Right lobe of liver (tissue), 6 donors: ENCODE measurements at places on chromosomes 7 and 10.
A peak's percentile ranks its signal among the peaks of the same experiment; 100 is the strongest.

DNA sequence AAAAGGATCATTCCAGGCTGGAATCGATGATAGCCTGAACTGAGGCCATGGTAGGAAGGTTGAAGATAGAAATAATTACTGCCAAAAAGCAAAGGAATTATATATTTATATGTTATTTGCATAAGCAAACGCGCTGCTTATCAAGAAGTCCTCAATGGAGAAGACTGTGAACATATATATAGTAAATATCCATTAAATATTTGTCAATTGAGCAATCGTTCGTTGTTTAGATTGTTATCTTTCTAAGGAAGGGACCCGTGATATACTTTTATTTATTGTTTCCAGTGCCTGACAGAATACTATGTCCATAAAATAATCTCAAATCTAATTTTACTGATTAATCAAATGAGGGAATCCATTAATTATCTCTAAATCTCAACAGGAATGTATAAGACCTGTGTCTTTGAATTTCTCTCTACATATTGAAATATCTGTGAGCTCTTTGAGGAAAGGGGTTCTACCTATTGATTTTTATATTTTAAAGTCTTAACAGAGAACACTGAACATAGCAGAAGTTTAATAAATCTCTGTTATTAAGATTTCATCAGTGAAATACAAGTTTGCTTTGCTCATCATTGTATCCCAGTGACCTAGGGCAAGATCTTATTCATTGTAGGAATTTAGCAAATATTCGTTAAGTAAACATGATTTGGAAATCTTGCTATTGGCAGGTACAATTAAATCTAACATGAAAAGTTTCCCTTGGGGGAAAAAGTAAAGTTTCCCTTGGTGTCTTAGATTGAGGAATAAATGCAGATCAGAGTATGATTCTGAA lies 12.0 kb upstream of the HERC4 start:
- DNase-seq: no peak

DNA sequence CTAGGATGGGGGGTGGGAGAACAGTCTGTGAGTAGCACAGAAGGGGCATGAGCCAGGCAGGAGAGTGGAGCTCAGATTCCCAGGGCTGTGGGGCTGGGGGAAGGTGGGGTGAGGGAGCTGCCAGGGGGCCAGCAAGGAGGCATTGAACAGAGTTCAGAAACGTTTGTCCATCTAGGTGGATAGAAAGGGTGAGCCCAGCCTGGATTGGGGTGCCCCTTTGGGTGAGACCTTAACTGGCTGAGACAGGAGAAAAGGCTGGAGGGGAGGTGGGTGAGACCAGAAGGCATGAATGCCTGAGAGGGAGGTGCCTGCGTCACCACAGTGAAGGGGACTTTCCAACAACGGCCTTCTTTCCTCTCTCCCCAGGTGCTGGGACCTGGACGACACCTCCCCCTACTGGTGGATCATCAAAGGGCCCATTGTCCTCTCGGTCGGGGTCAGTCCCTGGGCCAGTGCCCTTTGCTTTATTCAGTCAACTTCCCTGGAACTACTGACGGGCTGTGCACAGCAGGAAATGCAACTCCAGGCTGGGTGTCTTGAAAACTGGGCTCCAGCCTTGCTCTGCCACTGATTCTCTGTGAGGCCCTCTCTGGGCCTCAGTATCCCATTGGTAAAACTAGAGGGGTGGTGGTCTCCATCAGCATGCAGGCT lies 11.0 kb downstream of the GHRHR start:
- peak; percentile 73 for DNase-seq

- no peak for DNase-seq
These were observed 38.2 kb downstream of the CALML5 start for GRCh38 chr10:5461203-5461588.

DNA sequence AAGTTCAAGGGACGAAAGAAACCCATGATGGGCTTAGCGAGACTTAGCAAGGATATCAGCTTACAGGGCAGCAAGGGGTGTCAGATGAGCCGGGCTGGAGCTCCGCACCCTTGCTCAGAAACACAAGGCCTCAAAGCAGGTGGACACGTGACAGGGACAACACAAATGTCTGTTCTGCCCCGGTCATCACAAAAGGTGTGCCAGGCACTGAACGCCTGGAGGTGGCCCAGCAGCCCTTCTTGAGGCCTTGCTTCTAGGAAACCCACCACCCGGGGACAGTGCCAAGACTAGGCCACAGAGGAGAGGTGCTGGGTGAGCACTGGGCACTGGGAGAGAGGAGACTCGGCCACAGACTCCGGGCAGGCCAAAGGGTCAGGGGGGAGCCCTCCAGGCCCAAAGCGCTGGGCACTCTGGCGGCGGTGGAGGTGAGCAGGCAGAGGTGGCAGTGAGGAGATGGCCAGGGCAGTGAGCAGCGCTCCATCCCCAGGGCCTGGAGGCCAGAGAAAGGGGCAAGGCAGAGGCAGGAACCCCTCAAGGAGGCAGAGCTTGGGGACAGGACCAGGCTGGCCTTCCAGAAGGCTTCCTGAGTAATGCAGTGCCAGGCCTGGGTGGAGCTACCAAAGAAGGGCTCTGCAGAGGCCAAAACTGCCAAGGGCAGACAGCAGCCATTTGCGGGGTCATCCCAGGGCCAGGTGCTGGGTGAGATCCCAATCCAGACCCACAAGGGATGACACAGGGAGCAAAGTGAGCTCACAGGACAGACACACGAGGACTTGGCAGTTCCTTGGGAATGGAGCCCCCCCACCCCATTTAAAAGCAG lies 22.7 kb downstream of the EBF3 start:
- no peak for DNase-seq

GRCh38 chr10:47339759-47340607 lies 8.2 kb upstream of the RBP3 start:
- no peak for DNase-seq

DNA sequence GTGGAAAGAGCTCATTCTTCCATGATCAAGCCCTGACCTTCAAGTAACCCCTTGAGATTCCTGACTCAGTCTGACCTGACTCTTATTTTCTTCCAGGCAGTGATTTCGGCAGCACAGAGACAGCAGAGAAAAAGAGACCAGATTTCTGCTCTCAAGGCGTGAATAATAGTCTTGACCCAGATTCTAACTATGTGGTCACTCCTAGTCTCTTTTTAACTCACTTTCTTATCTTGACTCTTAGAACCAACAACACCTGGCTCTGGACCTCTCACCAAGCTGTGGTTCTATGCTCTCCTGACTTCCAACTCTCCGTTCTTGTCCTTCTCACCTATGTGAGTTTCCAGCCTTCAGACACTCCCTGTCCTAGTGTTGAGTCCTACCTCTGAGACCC lies 36.9 kb upstream of the KDM7A start:
- no peak for DNase-seq

DNA sequence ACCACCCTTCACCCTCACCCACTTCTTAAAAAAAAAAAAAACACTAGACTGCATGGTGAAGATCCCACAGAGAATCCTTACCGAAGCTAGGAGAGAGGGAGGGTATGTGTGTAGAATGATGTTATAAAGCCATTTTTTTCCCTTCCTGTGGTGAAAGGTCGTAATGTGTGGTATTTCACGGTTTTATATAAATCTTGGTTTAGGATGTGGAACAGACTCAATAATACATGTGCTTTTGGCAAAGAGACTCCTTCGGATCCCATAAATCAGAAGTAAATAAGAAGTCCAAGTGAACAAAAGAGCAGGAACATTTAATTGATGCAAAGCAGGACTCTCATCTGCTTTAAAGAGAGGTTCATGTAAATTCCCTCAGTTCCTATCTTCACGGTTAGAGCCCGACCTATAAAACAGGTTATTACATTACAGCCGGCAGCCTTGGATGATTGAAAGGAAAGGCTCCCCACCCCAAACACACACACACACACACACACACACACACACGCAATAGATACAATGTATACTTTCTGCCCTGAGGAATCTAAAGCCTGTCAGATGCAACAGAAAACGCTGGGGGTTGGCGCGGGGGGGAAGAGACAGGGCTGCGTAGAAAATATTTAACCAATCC lies 8.8 kb downstream of the DLX5 start:
- no peak for DNase-seq

DNA sequence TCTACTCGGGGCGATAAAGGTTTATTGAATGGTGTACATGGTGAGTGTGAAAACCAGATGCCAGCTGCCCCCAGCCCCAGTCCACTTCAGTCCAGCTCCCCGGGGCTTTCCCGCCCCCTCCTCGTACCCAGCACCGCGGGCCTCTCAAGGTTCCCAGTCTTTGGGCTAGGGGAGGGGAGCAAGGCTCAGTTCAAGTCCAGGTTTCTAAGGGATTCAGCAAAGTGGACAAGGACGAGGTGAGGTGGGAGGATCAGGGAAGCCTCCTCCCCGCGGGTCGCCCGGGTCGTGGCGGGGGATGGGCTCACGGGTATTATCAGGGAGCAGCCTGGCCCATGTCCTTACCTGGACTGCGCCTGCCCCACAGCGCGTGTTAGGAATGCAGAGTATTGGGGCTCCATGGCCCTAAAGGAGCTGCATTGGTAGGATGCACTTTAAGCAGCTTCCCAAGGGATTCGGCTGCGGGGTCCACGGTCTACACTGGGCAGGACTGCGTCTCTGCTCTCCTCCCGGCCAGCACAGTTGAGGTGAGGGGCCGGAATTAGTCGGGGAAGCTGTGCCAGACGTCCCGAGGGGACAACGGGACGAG lies 541 bp upstream of the PFKFB3 start:
- no peak for DNase-seq

DNA sequence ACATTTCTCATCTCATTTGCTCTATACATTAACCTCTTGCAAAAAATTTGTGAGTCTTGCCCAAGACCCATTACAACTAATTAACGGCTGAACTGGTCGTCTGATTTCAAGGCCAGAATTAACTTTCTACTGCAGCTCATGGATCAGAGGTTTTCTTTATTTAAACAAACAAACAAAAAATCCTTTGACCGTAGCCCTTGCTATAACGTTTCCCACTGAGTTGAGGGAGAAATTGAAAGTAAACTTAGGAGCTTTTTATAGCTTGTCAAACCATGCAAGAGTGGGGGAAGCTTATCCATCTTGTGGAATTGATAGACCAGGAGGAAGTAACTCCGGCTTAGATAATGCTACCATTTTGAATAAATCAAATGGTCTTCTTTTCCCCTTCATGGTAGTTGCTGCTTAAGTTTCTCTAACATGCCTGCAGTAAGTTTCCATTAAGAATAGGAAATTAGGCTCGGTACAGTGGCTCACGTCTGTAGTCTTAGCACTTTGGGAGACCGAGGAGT lies 3.3 kb downstream of the SRGN start:
- DNase-seq: no peak

GRCh38 chr10:55329796-55330195 lies 528.8 kb upstream of the PCDH15 start:
- no peak for DNase-seq

DNA sequence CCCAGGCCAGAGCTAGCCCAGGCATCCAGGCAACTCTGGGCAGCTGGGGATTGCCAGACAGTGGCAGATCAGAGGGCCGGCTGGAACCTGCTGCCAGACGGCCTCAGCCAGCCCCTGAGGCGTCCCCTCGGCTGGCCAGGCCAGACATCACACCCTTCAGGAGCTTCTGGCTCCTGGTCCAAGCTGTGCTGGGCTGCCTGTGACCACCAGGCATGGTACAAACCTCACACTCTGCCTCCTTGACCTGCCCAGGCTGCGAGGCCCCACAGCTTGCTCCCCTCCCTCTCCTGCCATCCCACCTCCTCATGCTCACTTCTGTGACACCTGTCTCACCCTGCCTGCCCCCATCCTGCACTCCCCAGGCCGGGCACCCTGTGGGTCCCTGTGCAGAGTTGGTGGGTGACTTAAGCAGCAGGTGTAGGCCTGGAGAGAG lies 5.7 kb downstream of the DEPP1 start:
- DNase-seq: no peak

DNA sequence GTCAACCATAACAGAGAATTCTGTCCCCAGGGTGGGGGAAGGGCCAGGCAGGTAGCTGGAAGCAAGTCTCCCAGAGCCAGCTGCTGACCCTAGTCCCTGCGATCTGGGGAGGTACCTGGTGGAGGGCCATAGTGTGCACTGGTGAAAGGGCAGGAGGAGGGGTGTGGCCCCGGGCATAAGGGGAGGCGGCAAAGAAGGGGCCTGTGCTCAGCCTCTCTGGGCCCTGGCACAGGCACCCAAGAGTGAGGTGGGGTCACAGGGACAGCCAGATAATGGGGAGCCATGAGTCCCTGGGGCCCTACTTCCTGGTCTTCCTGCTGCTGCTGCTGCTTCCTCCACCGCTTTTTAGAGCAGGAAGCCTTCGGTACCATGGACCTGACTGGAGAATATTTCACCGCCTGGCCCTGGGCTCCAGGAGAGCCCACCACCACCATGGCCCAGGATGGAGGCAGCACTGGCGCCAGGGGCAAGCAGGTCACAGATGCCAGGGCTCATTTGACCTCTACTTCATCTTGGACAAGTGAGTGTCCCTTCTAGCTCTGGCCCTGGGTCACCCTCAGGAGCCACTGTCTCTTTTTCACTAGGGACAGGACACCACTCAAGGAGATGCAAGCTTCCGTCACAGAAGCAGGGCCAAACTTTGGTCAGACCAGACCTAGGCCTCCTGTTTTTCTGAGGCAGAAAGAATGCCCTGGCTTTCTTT lies at the start of gene ANTXRL:
TSS of gene ANTXRL (plus strand) at position 7 of the 703 bp plus-strand sequence. CDS start at position 273, 266 bp downstream.
- DNase-seq: no peak

DNA sequence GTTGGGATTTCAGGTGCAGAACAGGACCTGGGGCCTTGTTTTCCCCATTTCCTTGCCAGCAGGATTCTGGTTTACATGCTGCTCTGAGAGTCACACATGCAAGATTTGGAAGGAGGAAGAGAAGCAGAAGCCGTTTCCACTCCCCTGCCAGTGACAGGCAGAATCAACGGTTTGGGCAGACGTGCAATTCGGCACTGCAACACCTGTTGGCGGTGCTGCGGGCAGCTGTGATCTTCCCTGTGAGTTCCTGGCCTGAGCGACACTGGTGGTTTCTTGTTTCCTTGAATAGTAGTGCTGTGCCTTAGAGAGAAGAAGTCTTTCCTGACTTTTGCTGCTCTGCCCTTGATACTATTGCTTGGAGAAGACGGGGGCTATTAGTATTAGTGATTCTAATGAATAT lies 1126.2 kb downstream of the TYW1 start:
- DNase-seq: no peak

GRCh38 chr7:105876091-105876963 lies at the start of gene ATXN7L1:
TSS of gene ATXN7L1 (minus strand) at chr7:105876599. CDS start at chr7:105876558, 41 bp downstream.
- DNase-seq: peak; percentile 95

DNA sequence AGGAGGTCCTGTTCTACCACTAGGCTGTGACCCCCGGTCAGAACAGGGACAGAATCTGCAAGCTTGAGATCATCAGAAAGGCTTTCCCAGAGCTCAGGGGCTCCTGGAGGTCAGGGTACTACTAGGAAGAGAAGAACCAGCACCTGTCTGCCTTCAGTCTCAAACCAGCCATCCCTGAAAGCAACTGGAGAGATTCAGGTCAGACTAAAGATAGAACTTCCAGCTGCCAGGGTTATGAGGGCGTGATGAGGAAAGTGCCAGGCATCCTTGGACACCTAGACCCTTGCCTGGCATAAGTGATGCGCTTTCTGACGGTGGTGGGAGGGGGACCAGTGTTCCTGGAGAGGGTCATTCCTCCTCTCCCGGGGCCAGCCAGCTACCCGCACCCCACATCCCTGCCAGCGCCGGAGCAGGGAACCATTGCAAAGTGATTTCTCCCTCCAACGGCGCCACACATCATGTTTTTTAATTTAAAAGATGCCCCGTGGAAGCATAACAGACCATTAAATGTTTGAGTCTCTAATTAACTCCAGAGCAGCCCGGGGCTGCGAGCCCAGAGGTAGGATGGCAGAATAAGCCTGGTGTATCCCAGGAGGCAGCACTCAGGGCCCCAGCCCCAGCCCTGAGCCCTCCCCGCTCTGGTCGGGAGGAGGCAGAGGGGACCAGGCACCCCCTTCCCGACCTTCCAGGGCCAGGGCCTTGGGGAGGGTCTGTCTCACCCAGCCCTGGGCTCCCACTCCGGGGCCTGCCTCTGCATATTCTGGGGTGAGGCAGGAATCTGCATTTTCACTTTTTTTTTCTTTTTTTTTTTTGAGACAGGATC lies 64.0 kb downstream of the ELFN1 start:
- DNase-seq: no peak
